ENCODE measurements at places on chromosomes 4 and X. TPM values are rescaled to one million over a fixed set of nuclear protein-coding genes. Genes with fewer than 3 reads are reported as not detected.

The OTUD6A gene
- total RNA-seq: not detected

The SPP1 gene
- total RNA-seq: not detected

The VCX3A gene
- not detected for total RNA-seq

The SPARCL1 gene
- not detected for total RNA-seq

The CCNA2 gene
- total RNA-seq: 9.4 TPM

The PDGFRA gene
- 0.76 TPM for total RNA-seq

The SGMS2 gene
- total RNA-seq: 142 TPM

The NR0B1 gene
- not detected for total RNA-seq

The ADH6 gene
- total RNA-seq: not detected

The IRF2 gene
- total RNA-seq: 13.0 TPM

The MAGEB1 gene
- not detected for total RNA-seq

The HDAC8 gene
- total RNA-seq: 24.7 TPM

The ANAPC4 gene
- 17.3 TPM for total RNA-seq

The ZMAT1 gene
- 0.11 TPM for total RNA-seq

The MTTP gene
- total RNA-seq: not detected

The ZNF185 gene
- 36.5 TPM for total RNA-seq

The UGT2B17 gene
- not detected for total RNA-seq

The PAGE2B gene
- total RNA-seq: not detected

The TEX13B gene
- total RNA-seq: not detected

The TMEM47 gene
- total RNA-seq: 4.3 TPM

The MAGEA2 gene
- total RNA-seq: not detected

The PSAPL1 gene
- not detected for total RNA-seq

Measured in placental epithelial cell (primary cell).